ENCODE measurements at places on chromosomes 11 and 22. TPM values are rescaled to one million over a fixed set of nuclear protein-coding genes. Genes with fewer than 3 reads are reported as not detected.

The TEX54 gene
- total RNA-seq, result not detected

The PRR5L gene
- 28.6 TPM for total RNA-seq

GRCh38 chr11:1882265-1883238 lies 9.1 kb downstream of the PRR33 start:
- DNase-seq, result peak; percentile 93

GRCh38 chr22:33828302-33828701 lies 92.0 kb downstream of the LARGE1 start:
- no peak for DNase-seq

- DNase-seq, result no peak
These were observed 197.5 kb downstream of the LARGE1 start for GRCh38 chr22:33722816-33723215.

- peak; percentile 54 for DNase-seq
These were observed at the start of gene SYT9 for GRCh38 chr11:7251836-7252682. Gene SYT9, plus strand, starts transcription at chr11:7251904. Its CDS starts 283 bp downstream, at chr11:7252187.

DNA sequence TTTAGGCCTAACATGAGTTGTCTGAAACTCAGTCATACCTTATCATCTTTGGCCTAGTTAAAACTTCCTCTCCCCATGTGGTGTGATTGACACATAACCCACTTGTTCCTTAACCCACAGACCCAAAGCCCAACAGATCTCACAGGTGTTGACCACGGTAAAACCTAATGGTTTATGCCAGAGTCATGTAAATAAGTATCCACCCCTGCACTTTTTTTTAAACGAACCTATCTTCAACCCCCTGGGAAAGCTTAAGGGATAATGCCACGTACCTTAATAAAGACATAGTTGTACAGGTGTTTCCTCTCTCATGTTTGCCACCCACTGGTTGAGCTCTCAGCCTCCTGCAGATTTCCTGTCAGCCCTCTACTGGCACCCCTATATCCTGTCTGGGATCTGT lies 709.3 kb upstream of the CCDC179 start:
- no peak for DNase-seq

DNA sequence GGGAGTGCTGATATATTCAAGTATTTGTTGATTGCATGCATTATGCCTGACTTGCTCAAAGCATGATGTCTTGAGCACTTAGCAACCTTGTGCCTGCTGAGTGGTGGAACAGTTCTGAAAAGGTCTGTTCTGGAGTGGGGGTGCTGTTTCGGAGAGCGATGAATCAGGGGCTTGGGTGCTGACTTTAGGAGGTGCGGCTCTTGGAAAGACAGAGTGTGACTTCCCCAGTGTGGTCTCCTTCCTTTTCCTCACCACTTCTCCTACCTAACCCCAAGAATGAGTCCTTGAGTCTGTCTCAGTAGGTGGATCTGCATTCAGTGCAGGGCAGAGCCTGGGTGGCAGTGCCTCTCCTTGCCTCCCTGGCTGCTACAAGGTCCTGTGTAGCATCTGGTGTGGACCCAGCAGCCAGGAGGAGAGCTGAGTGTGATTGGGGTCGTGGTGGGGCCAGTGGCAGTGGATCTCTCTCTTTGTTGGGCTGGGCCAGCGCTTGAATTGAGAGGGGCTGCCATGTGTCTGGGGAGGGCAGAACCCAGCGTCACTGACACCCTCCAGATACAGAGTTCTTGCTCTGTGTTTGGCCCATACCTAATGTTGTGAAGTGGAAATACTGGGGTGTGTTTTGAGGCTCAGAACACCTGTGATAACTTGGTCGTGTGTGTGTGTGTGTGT lies 35.9 kb downstream of the ST3GAL4 start:
- DNase-seq, result no peak

- peak; percentile 70 for DNase-seq
These were observed 79.4 kb upstream of the NAV2 start for GRCh38 chr11:19633276-19633675.

DNA sequence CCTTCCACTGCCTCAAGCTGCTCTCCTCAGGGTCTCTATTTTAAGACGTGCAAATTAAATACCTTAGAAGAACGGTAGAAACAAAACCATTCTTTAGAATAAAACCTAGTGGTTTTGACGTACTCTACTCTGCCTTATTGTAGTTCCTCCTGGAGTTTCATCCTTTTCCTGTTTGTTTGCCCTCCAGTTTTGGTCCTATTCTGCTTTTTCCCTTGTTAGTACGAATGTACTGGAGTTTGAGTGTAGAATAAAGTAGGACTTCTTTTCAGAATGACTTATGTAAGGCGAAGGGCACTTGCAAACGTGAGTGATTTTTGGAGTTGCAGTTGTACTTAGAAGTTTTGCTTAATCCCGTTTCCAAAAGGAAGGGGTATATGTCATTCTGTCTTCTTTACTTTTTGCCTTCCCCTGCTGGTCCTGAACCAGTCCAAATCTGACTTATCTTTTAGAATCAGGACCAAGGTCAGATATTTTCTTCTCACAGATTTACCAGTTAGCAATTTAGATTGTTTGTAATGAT lies 1.4 kb downstream of the SIK2 start:
- DNase-seq, result no peak

DNA sequence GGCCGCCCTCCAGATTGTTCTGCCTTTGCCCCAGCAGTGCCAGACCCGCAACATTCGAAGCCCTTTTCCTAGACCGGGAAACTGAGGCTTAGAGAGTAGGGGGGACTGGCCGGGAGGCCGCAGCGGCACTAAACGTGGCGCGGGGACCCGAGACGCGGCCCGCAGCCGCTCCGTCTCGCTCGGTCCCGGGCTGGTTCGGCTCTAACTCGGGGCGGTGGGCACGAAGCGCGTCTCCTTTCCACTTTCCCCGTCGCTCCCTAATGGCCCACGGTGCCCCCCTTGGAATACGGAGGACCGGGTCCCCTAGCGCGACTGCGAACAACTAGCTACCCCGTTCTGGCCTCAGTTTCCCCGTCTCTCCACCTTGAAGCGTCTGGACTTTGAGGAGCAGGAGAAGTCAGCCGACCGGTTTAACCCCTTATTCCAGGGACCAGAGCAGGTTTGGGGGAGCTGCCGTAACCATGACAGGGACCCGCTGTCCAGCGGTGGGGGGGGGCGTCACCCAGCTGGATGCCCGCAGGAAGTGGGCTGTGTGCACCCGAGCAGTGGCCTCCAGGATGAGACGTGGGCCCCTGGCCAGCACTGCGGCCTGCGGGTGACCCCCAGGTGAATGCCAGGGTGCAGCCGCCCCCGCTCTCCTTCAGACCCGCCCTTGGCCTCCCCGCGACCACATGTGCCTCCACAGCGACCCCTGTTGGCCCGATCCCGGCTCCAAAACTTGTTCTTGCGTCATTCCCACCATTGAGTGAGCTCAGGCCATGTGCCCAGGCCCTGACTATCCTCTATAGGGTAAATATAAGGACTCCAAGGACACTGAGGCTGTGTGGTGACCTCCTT lies 1.1 kb downstream of the CDC42EP1 start:
- DNase-seq, result peak; percentile 98

- DNase-seq, result no peak
These were observed 6.2 kb upstream of the RAB1B start for GRCh38 chr11:66262191-66262590.

The DEPDC7 gene
- total RNA-seq, result 12.3 TPM

The MOV10L1 gene
- total RNA-seq, result 1.6 TPM

The DEFB131B gene
- not detected for total RNA-seq
